ENCODE measurements at places on chromosomes 2 and 18.

DNA sequence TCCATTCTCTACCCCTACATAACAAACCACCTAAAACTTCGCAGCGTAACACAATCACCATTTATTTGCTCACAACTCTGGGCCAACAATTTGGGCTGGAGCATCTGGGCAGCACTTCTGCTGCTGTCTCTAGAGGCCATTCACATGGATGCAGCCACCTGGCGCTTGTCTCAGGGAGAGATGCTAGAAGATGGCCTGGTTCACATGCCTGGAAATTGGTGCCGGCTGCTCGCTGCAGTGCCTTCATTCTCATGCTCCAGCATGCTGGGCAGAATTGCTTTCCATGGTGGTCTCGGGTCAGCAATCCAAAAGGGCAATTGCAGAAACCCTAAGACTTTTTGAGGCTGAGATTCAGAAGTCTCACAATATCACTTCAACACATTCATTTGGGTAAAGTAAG is 157.4 kb downstream of the SUCLG1 start:
- no peak for DNase-seq

DNA sequence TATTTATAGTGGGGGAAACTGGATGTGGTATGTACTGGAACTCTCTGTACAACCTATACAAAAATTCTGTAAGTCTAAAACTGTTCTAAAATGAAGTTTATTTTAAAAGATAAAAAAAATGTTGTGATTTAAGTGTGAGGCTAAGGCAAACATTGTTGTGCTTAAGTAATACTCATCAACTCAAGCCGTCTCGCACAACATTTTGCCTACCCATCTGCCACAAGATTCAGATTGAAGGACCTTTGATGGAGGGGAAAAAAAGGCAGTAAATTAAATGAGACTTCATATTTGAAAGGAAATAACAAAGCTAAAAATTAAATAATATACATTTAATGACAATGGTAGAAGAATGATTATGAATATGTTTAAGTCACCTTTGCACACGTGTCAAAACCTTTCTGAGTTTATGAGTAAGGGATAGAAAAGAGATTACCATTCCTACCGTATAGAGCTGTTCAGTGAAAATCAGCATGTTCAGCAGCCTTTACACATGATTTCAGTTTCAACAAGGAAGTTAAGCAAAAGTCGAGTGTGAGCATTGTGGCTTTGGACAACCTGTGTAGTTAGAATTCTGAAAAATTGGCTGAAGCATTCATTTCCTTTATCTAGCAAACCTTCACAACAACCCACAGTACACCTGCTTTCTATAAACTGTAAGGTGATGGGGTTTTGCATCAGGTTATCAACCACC is 499.3 kb downstream of the IRS1 start:
- DNase-seq, result no peak

- DNase-seq, result no peak
These were observed 92.3 kb downstream of the MYT1L start for GRCh38 chr2:2238726-2239269.

DNA sequence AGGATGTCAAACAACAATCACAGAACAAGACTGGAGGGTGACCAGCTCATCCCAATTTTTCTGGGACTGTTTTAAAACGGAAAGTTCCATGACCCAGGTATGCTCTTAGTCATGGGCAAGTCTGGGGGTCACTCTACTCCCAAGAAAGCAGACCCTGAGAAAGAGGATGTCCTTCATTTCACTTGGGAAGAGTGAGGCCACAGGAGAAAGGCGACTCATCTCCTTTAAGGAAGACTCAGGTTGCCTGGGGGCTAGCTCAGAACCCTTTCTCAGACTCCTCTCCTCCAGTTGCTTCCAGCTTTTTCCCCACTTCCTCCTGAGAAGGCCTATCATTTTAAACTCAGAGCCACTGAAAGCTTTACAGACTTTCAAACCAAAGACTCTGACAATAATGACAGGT is 9.3 kb downstream of the RNF152 start:
- DNase-seq, result no peak

GRCh38 chr18:47586418-47587070 is 335.1 kb upstream of the SKOR2 start:
- no peak for DNase-seq

GRCh38 chr18:36364911-36365624 is 67.6 kb downstream of the FHOD3 start:
- DNase-seq, result no peak

DNA sequence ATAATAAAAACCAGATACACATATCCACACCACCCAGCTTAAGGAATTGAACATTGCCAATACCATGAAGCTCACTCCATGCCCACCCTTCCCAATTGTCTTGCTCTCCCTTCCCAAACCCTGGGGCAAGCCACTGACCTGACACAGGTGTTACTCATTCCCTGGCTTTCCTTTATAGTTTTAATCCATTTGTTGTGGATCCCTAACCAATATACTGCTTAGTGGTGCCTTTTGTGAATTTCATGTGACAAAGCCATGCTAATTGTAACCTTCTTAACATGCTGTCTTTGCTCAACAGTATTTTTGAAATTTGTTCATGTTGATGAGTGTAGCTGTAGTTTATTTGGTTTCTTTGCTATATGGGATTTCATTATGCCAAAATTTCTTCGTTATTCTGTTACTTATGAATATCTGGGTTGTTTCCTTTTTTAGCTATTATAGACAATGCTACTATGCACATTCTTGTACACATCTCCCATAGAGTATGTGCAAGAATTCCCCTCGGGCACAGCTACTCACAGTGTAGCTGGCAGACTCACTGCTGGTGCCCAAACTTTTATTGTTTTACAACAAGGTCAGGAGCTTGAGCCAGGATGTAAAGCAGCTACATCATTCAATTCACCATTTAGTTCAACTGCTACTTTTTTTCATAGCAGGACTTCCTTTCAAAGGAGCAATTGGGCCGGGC is 90.8 kb upstream of the ATL2 start:
- no peak for DNase-seq

DNA sequence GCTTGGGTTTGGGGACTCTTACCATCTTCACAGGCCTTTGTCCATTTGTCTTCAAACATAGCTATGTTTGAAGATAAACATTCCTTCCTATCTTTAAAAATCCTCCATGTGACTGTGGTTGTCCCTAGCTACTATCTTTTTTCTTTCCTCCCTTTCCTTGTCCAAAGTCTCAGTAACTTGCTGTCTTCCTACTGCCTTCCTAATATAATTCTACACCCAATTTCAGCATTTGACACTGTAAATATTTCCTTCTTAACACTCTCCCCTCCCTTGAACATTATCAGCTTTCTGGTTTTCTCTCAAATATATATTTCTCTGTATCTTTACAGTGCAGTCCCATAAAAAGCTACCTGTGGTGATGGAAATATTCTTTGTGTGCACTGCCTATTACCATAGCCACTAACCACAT is 5.3 kb upstream of the SP3 start:
- no peak for DNase-seq

DNA sequence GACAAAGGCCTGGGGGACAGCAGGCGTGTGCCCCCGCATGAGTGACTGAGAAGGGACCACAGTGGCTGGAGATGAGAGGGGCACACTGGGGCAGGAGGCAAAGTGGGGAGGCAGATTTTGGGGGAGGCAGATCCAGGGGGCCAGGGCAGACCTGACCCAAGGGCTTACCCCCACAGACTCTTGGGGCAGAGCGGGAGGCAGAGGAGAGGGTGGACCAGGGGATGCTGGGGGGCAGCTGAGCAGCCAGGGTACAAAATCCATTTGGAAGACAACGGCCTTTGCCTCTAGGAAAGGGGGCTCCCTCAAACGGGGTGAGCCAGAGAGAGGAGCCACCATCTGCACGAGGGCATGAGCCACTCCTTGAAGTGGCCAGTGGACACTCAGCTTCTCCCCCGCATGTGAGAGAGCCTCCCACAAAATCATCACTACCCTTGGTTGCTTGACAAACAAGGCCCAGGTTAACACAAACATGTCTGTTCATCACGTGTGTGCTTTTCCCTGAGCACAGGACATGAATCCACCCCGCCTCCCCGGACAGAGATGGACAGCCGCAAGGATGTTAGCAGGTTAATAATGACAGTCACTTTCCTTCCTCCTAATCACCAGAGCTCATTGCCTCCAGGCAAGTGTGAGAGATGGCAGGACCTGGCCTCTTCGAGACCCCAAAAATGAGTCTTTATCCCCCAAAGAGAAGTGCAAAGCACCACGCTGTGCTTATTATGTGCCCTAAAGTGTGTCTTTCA is 72.0 kb upstream of the RAB6C start:
- no peak for DNase-seq

DNA sequence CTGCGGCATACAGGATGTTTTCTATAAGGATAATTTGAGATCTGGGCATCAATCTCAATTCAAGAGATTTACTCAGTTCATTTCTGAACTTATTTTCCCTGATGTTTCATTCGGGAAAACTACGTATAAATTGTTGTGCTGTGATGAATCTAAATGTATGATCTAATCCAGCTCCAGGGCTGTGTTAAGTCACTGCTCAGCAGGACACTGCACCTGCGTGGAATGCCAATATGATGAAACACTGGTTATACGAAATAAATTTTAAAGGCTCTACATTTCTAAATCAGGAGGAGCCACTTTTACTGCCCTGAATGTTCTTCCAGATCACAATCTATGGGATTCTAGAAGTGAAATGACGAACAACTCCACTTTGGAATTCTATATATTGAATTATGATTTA is 259.0 kb downstream of the HNMT start:
- no peak for DNase-seq

DNA sequence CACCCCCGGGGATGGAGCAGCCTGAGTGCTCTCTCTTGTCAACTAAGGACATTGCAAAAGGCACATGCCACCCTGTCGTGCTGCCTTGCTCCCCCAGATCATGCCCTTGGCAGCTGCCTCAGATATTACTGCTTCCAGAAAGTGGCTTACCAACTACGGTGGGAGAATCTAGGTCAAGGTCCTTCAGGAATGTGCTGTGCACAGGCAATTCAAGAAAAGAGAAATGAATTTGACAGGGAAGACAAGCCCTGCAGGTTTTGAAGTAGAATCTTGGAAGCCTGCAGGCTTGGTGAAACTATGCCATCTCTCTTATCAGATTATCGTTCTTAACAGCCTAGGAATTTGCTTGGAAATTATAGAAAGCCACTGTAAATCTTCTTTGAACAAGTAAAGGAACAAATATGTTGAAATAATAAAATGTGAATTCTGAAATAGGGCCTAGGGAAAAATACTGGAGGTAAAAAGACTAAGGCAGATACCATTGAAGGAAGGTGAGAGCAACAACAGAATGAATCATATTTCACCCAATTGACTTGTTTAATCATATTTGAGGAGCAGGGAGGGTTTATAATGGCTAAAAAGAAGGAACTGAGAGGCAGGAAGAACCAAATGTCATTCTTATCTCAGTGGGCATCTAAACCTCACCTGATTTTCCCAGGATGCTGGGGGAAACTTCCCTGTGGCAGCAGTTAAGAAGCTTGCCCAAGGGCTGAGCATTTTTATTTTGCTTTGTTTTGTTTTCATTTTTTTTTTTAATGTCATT is 94.0 kb upstream of the GLS start:
- DNase-seq, result no peak

- no peak for DNase-seq
These were observed 4.4 kb upstream of the NEU4 start for GRCh38 chr2:241804326-241805229.

GRCh38 chr2:237888389-237888788 is 29.0 kb downstream of the RAMP1 start:
- no peak for DNase-seq

- DNase-seq, result no peak
These were observed 2.0 kb downstream of the NBEAL1 start for GRCh38 chr2:203016716-203017115.

- peak; percentile 24 for DNase-seq
These were observed 68.9 kb upstream of the FZD7 start for GRCh38 chr2:201964631-201965206.

GRCh38 chr2:30178618-30179434 is 32.0 kb downstream of the YPEL5 start:
- no peak for DNase-seq

DNA sequence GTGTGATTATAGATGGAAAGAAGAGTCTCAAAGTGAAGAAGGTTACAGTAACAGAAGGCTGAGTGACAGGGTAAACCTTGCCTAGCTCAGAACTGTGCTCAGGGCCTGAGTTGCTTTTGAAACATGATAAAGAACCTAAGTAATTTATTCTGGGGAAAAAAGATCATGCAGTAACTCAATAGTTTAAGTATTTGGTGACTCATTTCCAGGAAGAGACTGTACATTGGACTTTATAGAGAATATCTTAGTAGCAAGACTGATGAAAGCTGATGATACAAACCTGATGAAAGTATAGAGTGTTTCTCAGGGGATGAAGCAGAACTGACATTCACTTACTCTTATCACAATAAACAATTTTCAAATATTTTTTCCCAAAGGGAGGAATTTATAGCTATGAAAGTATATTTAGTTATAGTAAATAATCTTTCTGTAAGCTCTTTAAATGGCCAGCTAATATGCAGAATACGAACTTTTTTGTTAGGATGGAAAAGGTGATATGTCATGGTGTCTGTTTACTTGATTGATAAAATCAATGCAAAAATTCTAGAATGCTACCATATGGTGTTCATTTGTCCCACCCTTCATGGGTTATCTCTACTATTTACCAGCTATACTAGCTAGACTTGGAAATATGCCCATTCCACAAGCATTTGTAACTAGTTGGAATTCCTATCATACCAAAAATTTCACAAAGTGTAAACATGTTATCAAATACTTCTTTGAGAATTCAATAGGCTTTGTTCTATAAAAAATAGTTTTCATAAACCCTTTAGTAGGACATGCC is 1265.5 kb upstream of the ACVR2A start:
- no peak for DNase-seq

DNA sequence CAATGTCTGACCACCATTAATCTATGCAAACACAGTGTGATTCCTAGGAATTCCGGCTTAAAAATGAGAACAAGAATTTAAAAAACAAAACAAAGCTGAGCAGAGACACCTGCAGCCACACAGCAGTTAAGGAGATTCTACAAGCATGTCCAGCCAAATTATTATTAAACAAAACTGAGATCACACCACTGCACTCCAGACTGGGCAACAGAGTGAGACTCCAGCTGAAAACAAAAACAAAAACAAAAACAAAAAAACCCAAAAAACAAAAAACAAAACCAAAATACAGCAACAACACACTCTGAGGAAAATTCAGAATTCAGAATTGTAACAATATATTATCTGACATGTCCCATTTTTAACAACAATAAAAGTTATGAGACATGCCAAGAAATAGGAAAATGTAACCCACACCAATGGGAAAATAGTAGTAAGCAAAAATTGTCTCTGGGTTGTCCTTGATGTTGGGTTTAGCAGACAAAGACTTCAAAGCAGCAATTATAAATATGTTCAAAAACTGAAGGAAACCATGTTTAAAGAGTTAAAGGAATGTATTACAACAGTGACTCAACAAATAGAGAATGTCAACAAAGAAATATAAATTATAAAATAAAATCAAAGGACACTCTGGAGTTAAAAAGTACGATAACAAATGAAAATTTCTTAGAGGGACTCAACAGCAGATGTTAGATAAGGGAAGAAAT is 19.7 kb downstream of the MYOM1 start:
- DNase-seq, result no peak

DNA sequence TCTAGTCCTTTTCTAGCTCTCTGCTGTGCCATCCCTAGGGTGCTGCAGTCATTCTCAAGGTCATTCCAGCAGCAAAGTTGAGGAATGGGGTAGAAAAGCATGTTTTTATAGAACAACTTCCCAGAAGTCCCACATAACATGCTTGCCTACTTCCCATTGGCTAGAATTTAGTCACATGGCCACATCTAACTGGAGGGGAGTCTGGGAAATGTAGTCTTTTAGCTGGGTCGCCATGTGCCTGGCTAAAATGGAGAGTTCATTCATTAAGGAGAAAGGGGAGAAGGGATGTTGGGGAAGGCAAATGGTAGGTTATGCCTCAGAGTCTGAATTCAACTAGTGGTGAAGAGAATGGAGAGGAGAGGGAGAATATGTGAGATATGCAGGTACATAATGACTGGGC is 85.7 kb downstream of the SLC4A3 start:
- no peak for DNase-seq

All from activated effector memory CD4-positive, alpha-beta T cell treated with Interleukin-2 at 50 U/mL for 16 hours (primary cell).